Central memory CD4-positive, alpha-beta T cell (primary cell): ENCODE measurements at places on chromosomes 12 and 14.

GRCh38 chr14:78075555-78076277 lies 94.5 kb upstream of the NRXN3 start:
- DNase-seq = no peak

GRCh38 chr14:35929186-35929585 lies 103.0 kb downstream of the BRMS1L start:
- DNase-seq = no peak

GRCh38 chr12:104354167-104354867 lies 50.8 kb downstream of the EID3 start:
- no peak for DNase-seq

DNA sequence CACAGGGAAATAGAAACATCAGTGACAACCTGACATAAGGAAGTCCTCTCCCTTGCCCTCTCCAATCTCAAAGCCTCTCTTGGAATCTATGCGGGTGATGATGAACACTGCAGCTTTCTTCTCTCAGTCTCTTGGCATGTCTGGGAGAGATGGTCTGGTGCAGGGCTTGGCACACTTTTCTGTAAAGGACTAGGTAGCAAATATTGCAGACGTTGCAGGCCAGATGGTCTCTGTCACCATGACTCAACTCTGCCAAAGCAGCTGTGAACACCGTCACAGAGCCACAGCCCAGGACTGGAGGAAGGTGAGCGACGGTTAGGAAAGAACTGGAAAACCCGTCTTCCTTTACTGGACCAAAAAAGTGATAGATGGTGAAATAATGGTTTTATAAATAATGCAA lies 591.0 kb upstream of the TMEM132C start:
- DNase-seq = no peak

DNA sequence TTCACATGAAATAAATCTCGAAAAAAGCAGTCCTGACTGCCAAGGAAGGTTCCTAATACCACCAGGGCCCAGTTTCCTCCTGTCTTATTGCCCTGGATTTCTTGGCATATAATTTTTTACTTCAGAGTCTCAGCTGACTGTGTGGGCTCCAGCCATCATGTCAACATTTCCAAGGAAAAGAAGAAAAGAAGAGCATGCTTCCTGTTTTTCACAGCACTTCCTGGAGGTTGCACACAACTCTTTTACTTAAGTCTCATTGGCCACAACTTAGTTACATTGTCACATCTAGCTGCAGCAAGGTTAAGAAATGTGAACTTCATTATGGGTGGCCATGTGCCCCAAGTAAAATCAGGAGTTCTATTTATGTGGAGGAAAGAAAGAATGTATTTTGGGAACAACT lies 24.3 kb downstream of the DACT1 start:
- DNase-seq = no peak

- no peak for DNase-seq
These were observed 6.5 kb downstream of the CAMKK2 start for GRCh38 chr12:121289962-121290361.

DNA sequence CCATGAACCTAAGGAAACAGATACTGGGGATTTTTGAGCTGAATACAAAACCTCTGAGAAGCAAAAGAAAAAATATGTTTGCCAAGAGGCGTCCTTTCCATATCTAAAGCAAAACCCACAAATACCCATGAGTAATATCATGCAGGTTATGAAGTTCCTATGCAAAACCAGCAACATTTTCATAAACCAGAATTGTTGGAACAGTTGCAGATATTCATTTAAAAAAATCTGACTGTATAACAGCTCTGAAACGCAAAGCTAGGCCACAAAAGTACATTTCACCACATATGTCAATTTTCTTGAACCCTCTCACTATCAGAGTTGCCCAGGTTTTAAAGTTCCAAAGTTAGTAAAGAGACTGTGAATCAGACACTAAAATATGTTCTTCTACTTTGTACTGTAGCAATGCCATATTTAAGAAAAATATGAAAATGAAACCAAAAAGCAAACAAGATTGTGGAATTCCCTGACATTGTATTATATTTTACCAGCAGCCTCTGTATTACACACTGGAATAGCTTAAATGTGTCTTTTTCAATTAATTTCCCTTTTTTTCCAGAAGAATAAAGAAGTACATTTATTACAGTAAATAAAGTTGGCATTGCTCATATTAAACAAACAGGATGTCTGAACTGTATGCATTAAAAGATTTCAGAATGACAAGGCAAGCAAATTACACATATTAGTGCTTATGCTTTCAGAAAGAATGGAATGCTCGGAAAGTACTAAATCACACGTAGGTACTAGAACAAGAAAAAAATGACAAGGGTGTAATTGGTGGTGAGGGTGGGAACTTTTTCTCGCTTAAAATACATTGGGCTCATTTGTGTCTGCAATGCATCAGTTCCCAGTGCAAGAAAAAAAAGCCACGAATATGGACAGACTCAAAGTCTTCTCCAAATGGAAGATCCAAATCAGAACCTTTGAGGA lies 33.6 kb upstream of the HIF1A start:
- DNase-seq = no peak

- DNase-seq = peak; percentile 40
These were observed 619 bp downstream of the ERC1 start for GRCh38 chr12:991350-992333.

- no peak for DNase-seq
These were observed 12.3 kb downstream of the EMP1 start for GRCh38 chr12:13208533-13209435.

- no peak for DNase-seq
These were observed 156.4 kb downstream of the NEDD1 start for GRCh38 chr12:97063292-97063935.

DNA sequence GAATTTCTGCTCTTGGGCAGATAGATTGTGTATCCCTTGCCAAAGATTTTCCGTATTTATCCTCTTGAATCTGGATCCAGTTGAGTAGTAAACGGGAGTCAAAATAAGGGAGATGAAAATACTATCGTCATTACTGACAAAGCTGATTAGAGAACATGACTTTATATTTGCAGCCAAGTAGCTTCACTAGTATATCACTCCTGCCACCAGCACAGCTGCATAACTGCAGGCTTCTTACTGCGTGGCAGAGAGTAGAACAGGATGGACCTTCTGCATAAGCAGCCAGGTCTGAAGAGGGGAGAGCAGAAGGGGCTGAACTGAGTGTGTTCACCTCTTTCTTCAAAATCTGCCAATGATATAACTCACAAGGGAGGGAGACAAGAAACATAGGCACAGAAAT lies 283.7 kb downstream of the FBXL14 start:
- DNase-seq = no peak

- DNase-seq = no peak
These were observed 7.6 kb upstream of the LGR5 start for GRCh38 chr12:71431991-71432390.
